ENCODE measurements at places on chromosomes 3 and 15.

GRCh38 chr3:152968388-152969024, 133.6 kb downstream of the P2RY1 start:
- no peak for DNase-seq

DNA sequence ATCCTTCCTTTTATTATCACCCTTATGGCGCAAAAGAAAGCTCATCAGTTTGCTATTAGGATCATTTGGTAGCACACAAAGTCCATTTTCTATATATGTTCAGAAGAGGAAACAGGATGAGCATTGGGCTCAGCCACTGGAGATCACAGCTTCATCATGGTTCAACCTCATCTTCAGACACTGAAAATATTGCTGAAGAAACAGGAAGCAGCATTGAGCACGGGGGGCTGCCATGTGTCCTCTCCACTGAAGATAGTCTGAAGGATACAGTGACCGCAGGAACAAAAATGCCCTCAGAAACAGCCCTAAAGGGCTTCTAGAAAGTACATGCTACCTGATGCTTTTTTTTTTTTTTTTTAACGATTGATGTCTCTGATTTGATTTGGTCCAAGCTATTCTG, 835.3 kb upstream of the CFAP20DC start:
- no peak for DNase-seq

- DNase-seq = no peak
Measured at GRCh38 chr3:119098619-119099222, 47.2 kb upstream of the TEX55 start.

DNA sequence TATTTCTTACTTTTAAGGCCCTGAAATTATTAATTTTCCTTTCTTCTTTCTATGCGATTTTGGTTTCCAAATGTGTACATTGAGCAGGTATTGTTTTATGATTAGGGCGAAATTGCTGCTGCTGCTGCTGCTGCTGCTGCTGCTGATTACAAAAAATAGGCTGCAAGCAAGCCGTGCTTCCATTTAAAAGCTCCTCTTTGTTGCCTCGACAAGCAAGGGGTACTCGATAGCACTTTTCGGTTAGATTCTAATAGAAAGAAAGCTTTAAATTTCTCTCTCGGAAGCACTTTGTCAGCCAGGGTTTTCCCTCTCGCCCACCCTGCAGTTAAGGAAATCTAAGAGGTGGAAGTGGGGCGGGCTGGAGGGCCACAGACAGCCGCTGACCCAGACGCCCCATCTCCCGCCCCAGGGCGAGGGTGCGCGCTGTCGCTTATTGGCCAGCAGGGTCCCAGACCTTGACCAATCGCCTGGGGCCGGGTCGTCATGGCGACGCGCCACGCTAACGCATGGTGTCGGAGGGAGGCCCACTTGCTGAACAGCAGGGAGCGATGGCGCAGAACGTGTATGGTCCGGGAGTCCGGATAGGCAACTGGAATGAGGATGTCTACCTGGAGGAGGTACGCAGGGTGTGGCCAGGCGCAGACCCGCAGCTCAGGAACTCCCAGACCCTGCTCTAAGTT, at the start of gene CFAP161:
Gene CFAP161 (plus strand): TSS at position 489 of the 680 bp plus-strand sequence. CDS start 60 bp downstream, at position 549.
- DNase-seq = no peak

GRCh38 chr3:181943285-181943684, 231.6 kb downstream of the SOX2 start:
- DNase-seq = no peak

DNA sequence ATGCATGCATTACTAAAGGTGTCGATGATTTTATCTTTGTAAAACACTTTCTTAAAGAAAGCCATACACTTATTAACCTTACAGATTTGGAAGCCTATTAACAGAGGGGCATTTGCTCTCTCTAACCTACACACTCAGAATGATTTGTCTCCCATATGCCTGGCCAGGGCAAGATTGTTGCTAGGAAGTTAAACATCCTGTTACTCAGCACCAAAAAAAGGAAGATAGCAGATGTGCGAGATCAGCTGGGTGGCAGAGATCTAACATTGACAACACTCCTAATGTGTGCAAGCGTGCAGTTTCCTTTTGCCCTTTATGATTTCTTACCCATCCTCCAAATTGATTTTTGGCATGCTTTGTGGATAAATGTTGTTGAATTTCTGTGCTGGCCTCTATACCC, 73.9 kb upstream of the TMEM108 start:
- DNase-seq = no peak

GRCh38 chr15:40053831-40054604, 15.0 kb upstream of the SRP14 start:
- DNase-seq = no peak

- DNase-seq = no peak
Measured at GRCh38 chr15:22808761-22809280, 22.4 kb downstream of the NIPA1 start.

- DNase-seq = no peak
Measured at GRCh38 chr3:179449636-179450035, 1.6 kb downstream of the GNB4 start.

GRCh38 chr15:83288381-83288801, 3.9 kb upstream of the BNC1 start:
- DNase-seq = no peak

DNA sequence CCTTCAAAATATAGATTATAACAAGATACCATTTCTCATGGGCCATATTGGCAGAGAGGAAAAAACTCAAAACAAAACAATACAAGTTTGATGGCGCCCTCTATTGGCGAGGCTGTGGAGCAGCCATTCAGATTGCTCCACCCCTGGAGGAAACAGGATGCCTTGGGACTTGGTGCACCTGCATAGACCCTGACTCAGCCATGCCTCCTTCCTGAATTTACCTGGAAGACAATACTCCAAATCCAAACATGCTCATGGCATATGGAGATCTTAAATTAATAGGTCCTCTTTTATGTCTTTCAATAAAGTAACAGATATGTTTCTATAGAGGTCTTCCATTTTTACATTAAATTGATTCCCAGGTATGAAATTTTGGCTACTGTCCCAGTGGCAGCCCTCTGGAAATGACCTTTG, 90.0 kb downstream of the APBA2 start:
- peak; percentile 24 for DNase-seq

- DNase-seq = no peak
Measured at GRCh38 chr3:174270841-174271240, 588.3 kb upstream of the NAALADL2 start.

GRCh38 chr3:174810254-174810653, 48.9 kb upstream of the NAALADL2 start:
- DNase-seq = no peak

- DNase-seq = no peak
Measured at GRCh38 chr3:68855620-68856019, 76.7 kb downstream of the TAFA4 start.

- DNase-seq = no peak
Measured at GRCh38 chr3:117074826-117075225, 365.2 kb downstream of the TUSC7 start.

GRCh38 chr3:71721651-71722157, 3.5 kb downstream of the EIF4E3 start:
- DNase-seq = no peak

DNA sequence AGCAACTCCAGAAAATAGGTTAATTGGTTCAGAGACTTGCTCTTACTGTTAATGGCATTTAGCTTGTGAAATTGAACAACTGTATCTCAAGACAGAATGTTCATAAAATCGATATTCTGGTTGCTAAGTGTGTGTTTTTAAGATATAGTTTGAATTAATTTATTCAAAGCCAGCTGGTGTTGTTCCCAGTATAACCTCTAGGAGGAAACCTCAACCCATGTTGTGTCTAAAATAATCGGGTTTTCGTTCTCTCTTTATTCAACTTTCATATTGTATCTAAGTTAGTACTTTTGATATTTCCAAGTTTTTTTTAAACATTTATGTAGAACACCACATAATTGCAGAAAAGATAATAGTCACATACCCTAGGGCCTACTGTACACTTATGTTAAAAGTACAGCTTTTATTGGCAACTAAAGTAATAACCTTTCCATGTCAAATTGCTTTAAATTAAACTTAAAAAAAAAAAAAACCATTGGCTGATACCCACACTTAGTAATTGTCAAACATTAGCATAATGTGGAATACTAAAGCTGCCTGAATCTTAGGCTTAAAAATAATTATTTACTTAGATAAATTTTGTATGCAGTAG, 90.9 kb downstream of the SAMMSON start:
- DNase-seq = no peak

DNA sequence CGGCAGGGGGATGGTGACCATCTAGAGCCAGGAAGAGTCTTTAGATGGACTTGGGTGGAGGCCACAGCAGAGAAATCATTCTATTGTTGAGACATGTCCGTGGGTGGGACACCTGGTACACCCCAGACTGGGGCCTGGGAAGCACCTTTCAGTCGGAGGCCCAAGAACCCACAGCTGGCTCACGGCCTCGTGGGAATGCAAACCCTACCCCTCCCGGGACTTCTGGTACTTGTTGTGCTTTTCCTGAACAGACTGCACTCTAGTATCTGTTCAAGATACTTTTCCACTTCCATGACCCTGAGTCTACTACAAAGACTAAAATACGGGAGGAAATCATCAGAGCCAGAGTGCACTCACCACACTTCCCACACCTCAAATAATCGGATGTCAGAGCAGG, 60.7 kb downstream of the BDH1 start:
- no peak for DNase-seq

- DNase-seq = no peak
Measured at GRCh38 chr3:153623834-153624233, 461.8 kb downstream of the RAP2B start.

- no peak for DNase-seq
Measured at GRCh38 chr3:83224101-83224868, 1462.8 kb upstream of the GBE1 start.

DNA sequence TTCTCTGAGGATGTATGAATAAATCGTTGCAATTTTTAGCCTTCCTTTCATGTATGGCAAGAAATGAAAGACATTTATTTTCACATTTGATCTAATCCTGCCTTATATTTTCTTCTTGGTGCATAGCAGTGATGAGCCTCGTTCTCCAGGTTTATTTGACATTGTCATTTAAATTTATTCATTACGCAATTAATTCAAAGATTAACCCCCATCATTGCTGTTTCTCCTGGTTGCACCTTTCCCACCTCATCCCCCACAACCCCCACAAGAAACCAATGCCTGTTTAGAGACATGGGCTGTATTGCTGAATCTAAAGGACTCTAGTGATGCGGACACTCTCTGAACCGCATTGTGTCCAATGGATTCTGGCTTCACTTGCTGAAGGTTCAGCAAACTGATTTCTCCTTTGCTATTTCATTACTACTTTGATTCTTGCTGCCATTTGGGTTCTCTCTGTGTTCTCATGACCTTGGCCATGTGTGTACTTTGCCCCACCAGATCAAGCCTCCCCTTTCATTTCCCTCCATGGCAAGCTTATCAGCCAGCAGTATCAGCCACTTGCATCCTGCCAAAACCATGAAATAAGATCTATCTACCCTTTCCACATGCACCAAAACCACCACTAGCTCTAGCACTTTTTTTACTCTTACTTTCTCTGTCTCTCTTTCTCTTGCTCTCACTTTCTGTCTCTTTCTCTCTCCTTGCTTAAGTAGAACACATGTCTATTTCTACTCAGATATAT, 382.7 kb downstream of the GBE1 start:
- DNase-seq = no peak

- no peak for DNase-seq
Measured at GRCh38 chr3:31724651-31725050, 191.9 kb downstream of the STT3B start.

DNA sequence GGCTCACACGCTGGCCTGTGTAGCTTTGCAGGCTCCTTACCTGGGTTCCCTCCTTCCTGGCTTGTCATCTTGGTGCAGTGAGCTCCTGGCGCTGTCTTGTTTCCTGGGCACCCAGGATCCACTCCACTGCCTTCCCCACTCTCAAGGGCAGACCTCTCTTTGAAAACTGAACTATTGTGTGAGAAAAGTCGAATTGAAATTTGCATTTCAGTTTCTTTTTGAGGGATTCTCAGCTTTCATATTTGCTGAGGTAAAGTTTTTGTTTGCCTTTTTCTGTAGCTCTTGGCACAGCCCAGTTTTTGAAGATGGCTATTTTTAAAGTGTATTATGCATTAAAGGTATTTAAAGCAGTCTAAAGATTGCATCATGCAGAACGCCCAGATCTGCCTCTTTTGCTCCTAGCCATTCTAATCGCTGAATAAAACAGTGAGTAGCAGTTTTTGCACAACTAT, 70.1 kb downstream of the CCK start:
- DNase-seq = no peak

DNA sequence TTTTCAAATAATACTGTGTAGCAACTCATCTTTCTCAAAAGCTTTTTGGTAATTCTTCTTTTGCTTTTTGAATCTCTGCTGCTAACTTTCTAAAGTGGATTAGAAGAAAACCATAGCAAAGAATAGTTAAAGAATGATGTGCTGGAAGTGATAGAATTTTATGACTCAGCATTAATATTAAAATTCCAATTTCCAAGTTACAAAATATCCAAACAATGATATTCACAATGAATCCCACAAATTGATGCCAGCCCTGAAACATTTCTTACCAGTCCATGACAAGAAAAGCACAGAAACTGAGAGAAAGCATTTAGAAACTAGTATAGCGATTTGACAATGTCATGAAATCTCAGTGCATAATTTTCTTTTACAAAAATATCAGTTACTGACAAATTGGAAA, 482.2 kb downstream of the RBMS3 start:
- no peak for DNase-seq

DNA sequence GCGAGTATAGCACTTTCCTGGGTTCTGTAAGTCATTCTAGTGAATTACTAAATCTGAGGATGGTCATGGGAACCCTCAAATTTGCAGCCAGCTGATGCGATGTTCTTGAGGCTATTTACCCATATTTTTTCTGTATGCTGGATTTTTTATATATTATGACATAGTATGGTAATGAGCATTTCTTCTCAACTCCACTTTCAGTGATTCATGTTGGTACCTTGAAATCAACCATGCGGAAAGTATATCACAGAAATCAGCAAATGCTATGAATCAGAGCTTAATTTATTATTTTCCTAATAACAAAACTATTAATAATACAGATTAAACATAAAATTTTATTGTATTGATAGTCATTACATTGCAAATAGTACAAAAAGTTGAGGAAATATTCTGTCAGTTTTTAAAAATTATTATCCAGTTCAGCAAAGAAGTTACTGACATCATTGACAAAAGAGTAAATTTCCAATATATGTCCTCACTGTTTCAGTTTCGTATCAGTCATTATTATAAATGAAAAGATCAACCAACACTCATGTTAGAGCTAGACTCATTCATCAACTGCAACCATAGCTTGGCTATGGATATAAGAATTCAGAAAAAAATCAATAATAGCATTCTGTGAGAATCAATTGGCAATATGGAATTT, 164.3 kb upstream of the SETMAR start:
- DNase-seq = no peak

GRCh38 chr3:171149526-171150116, 123.1 kb upstream of the SLC2A2 start:
- no peak for DNase-seq

DNA sequence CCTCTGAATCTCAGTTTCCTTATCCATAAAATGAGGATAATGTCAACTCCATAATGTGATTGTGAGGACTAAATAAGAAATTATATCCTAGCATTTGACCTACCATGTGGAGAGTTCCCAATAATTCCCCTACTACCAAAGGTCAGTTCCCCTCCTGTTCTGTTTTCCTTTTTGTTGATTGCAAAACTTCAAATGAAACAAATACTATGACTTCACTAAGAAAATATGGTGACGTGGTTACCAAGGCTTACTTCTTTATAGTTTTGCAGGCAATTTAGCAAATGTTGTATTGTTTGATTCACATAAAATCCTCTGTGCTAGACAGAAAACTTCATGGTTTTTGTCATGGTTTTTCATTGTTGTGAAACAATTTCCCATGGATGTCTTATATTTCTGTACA, 153.8 kb upstream of the RORA start:
- DNase-seq = no peak
